ENCODE measurements at places on chromosomes 5 and 9. TPM values are rescaled to one million over a fixed set of nuclear protein-coding genes. Genes with fewer than 3 reads are reported as not detected.

Gene NEK6
- total RNA-seq, result 68.7 TPM

Gene IFNA2
- not detected for total RNA-seq

Gene ERP44
- total RNA-seq, result 14.2 TPM

Gene KDM3B
- total RNA-seq, result 47.6 TPM

Gene ANKH
- total RNA-seq, result 23.2 TPM

Data from A549 treated with DMSO at 1 μM for 4 hours (cell line).